Suprapubic skin (tissue), 4 donors: ENCODE measurements at places on chromosomes 6 and 20. TPM values are rescaled to one million over a fixed set of nuclear protein-coding genes. Genes with fewer than 3 reads are reported as not detected.

GRCh38 chr6:69792292-69792691, 4.5 kb downstream of the LMBRD1 start:
- H3K27me3 ChIP-seq, result no peaks in the 10 kb centered on the region
- peaks cover 10% of the 10 kb centered on the region for H3K36me3 ChIP-seq
- H3K4me1 ChIP-seq, result peaks cover 34% of the 10 kb centered on the region
- H3K27ac ChIP-seq, result no peak overlapping the region
- no peak overlapping the region for H3K4me3 ChIP-seq

Gene TCP11
- total RNA-seq, result not detected

DNA sequence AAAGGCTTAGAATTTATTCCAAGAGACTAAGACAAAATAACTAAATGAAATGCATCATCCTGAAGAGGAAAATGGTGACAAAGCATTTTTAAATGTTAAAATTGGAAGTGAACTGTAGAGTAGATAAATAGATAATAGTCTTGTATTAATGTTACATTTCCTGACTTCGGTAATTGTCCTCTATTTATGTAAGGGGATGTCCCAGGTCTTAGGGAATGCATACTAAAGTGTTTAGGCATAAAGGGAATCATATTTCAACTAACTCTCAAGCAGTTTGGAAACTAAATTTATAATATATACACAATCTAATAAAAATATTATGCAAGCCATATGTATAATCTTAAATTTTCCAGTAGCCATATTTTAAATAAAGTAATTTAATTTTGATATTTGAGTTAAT, 159.3 kb downstream of the WDR27 start:
- DNase-seq, result no peak
- H3K4me1 ChIP-seq, result no peaks in the 10 kb centered on the region
- H3K27me3 ChIP-seq, result no peaks in the 10 kb centered on the region
- no peaks in the 10 kb centered on the region for H3K36me3 ChIP-seq

GRCh38 chr6:13883966-13884365, 40.8 kb upstream of the RNF182 start:
- DNase-seq, result no peak
- H3K27ac ChIP-seq, result no peak overlapping the region
- no peaks in the 10 kb centered on the region for H3K36me3 ChIP-seq
- no peaks in the 10 kb centered on the region for H3K4me1 ChIP-seq

DNA sequence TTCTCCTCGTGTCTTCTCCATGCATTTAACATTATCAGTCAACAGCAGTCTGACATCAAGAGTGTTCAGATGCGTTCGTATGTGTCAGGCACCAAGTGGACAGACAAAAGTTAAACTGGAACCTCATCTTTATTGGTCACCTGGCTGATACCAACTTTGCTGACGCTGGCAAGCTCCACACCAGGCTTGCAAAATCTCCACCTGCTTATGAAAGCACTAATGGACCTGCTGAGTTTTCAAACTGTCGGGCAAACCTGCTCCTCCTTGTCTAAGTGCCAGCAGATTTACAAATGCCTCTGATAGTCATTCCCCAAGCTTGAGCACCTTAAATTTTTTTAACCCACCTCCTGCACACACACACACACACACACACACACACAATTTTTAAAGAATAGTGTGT, 27.9 kb upstream of the DSP start:
- no peak overlapping the region for H3K4me3 ChIP-seq
- no peaks in the 10 kb centered on the region for H3K36me3 ChIP-seq
- peak overlapping the region; percentile 53 for H3K27ac ChIP-seq
- peaks cover 17% of the 10 kb centered on the region for H3K4me1 ChIP-seq
- DNase-seq, result no peak

DNA sequence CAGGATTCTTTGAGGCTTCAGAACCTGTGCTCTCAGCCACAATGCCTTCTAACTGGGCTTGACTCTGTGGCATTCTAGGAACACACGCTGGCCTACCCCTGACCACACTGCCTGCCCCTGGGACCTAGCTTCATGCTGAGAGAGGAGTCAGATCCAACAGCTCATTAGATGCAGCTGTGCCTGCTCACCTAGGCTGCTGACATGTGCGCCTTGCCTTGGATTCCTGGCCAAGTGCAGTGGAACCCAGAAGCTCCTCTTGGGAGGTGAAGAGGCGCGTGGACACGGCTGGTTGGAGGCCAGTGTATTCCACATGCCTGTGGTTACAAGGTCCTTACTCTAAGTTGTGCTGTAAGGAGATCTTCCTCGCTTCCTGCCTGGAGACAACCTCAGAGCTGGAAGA, 24.7 kb upstream of the KCNK16 start:
- H3K36me3 ChIP-seq, result no peaks in the 10 kb centered on the region
- DNase-seq, result no peak
- no peak overlapping the region for H3K4me3 ChIP-seq
- no peaks in the 10 kb centered on the region for H3K27me3 ChIP-seq
- H3K4me1 ChIP-seq, result no peaks in the 10 kb centered on the region

GRCh38 chr6:30754631-30755030, 10.3 kb upstream of the IER3 start:
- H3K27me3 ChIP-seq, result no peaks in the 10 kb centered on the region
- H3K4me3 ChIP-seq, result no peak overlapping the region
- no peak overlapping the region for H3K27ac ChIP-seq
- peaks cover 65% of the 10 kb centered on the region for H3K4me1 ChIP-seq

Gene SYNGAP1
- total RNA-seq, result 14.2 TPM

DNA sequence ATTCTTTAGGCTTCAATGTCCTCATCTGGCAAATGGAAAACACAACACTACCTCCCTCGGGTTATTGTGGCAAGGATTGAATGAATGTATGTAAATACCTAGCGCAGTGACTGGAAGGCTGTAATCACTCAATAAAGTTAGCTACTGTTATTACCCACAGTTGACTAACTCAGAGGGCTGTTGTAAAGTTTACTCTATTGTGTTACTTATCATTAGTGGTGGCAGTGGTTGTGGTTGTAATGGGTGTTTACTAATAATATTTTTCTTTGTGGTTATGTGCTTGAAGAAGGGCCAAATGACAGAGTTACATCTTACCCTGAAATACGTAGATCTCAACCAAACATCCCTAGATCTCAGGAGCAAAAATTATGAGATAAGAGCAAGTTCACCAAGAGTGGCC, 42.0 kb upstream of the PXDC1 start:
- H3K4me1 ChIP-seq, result peaks cover 21% of the 10 kb centered on the region
- no peak overlapping the region for H3K4me3 ChIP-seq
- no peak overlapping the region for H3K27ac ChIP-seq
- H3K36me3 ChIP-seq, result no peaks in the 10 kb centered on the region

Gene GPLD1
- 39.0 TPM for total RNA-seq
